ENCODE measurements at places on chromosomes 6 and 20.

DNA sequence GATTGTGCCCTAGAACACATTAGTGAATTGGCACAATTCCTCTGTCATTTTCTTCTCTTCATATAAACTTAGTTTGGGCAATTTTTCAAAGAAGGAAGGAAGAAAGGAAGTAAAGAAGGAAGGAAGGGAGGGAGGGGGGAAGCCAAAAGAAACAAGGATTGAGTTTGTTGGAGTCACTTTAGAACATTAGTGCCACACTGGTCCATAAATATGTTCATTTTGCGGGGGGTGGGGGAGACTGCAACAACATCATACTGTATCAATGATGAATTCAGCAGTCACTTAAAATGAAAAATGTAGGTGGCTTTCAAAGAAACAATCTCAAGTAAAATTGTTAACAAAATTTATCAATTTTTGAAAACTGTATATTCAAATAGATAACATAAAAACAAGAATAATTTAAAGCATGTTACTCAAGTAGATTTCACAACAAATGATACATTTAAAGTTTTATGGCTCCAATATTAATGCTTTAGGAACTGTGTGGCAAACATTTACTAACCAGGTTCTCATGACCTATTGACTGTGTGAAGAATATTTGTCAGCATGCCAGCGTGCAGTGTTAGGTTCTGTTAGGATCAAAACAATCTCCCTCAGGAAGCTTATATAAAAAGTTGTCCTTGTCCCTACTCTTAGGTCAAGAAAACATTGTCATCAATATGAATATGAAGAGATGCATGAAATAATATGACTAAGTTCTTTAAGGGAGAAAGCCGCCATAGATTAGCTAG is 208.1 kb upstream of the AGPAT4 start:
- H3K27me3 ChIP-seq, result no peaks in the 10 kb centered on the region
- H3K27ac ChIP-seq, result no peak overlapping the region
- no peak overlapping the region for H3K4me3 ChIP-seq
- DNase-seq, result no peak
- no peaks in the 10 kb centered on the region for H3K36me3 ChIP-seq
- no peaks in the 10 kb centered on the region for H3K4me1 ChIP-seq

DNA sequence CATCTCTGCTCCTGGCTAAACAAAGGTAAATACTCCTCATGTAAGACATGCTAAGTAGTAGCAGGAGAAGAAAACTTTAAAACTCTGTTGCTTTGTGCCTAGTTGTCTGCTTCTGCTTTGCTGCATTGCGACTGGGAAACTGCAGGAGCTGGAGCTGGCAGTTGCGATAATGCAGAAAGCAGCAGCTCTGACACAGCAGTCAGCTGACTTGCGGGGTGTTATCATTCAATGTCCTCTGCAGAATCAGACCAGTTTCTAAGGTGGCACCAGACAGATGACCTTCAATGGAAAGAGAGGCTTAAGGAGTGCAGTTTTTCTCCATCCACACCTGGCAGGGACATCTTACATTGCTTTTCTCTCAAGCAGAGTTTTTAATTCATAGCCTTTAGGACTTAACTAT is 69.9 kb upstream of the SOX4 start:
- DNase-seq, result no peak

GRCh38 chr6:16671302-16672289 is 89.7 kb downstream of the ATXN1 start:
- peaks cover 23% of the 10 kb centered on the region for H3K4me1 ChIP-seq
- no peak overlapping the region for H3K27ac ChIP-seq
- no peaks in the 10 kb centered on the region for H3K36me3 ChIP-seq
- H3K4me3 ChIP-seq, result no peak overlapping the region

DNA sequence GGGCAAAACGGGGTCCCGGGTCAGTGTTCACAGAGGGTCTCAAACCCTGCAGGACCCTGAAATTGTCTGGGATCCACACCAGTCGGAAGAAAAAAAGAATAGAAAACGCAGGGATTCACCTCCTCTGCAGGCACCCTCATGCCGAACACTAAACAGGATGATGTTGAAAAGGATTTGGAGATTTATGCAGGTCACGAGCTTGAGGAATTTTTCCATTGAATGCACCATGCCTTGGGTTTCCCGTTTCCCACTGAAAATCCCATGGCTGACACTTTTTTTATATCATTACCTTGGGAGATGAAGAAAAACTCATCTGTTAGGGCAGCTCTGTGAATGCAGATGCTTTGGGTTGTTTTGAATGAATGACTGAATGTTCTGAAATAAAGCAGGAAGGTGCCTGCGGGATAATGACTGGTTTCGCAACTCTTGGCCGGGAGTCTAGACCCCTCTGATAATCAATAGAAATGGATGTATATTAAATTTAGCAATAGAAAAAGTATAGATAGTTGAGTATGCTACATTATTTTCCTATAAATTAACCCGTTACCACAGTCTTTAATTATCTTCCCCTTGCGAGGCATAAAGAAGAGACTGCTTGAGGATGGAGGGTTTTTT is 147.5 kb upstream of the AFDN start:
- peaks cover 37% of the 10 kb centered on the region for H3K27me3 ChIP-seq
- DNase-seq, result no peak
- no peak overlapping the region for H3K27ac ChIP-seq

DNA sequence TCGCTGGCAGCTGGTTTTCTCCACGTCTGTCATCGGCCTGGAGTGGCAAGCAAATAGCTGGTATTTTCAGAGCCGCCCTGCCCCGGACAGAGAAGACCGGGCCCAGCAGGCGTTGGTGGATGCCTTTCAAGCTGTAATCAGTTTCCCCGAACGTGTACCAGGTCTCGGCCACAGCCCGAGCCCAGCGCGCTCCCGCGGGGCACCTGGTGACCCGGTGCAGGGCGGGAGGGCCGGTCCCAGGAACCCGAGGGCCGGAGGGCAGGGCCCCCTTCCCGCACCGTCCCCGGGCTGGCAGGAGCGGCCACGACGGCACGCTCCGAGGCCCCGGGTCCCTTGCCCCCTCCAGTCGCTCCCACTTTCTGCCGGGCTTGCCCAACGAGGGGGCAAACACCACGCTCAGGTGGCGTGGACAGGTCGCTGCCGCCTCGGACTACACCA is 348 bp upstream of the PYGB start:
- DNase-seq, result no peak
- H3K4me1 ChIP-seq, result peaks cover 21% of the 10 kb centered on the region
- H3K4me3 ChIP-seq, result peak overlapping the region; percentile 89
- H3K27me3 ChIP-seq, result no peaks in the 10 kb centered on the region
- no peak overlapping the region for H3K27ac ChIP-seq

DNA sequence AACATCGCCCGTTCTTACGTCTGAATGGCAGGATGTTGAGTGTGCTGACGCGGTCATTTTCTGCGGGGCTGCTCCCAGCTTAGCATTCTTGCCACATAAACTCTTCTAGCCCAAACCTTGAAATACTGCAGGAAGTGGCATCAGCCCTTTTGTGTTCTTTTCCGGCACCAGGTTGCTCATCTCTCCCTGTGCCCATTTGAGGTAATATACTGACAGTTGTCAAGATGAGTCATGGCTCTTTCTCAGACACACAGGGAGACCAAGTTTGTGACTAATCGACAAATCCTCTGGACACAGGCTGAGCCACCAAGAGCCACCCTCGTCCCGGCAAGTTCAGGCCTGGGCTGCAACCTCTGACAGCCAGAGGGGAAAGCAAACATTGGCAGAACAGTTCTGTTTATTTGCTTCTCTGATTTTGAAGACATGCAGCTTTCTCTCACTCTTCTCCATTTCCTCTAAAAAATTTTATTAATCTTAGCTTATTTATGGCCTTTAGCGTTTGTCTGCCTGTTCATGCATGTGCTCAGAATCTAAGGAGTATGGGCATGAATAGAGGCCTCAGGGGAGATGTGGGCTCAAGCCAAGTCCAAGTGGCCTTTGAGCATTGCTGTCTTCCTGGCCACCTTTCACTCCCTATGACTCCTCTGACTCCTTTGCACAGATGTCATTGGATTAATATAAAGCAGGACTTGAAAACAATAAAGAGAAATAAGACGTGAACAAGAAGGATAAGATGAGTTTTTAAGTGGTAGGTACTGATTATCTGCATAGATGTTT is 328.2 kb upstream of the JAG1 start:
- DNase-seq, result no peak
- H3K4me1 ChIP-seq, result no peaks in the 10 kb centered on the region
- no peaks in the 10 kb centered on the region for H3K27me3 ChIP-seq
- no peak overlapping the region for H3K4me3 ChIP-seq
- H3K27ac ChIP-seq, result no peak overlapping the region
- H3K36me3 ChIP-seq, result no peaks in the 10 kb centered on the region

- H3K27me3 ChIP-seq, result no peaks in the 10 kb centered on the region
- H3K4me1 ChIP-seq, result peaks cover 7% of the 10 kb centered on the region
- no peaks in the 10 kb centered on the region for H3K36me3 ChIP-seq
- H3K4me3 ChIP-seq, result no peak overlapping the region
Measured at GRCh38 chr20:4681401-4681800, 40.3 kb upstream of the PRND start.

- no peaks in the 10 kb centered on the region for H3K4me1 ChIP-seq
- no peaks in the 10 kb centered on the region for H3K27me3 ChIP-seq
- no peaks in the 10 kb centered on the region for H3K36me3 ChIP-seq
- DNase-seq, result no peak
Measured at GRCh38 chr6:1271071-1271763, 40.7 kb upstream of the FOXQ1 start.

- H3K4me3 ChIP-seq, result no peak overlapping the region
- peaks cover 19% of the 10 kb centered on the region for H3K36me3 ChIP-seq
- no peak for DNase-seq
- H3K4me1 ChIP-seq, result peaks cover 4% of the 10 kb centered on the region
Measured at GRCh38 chr6:143498428-143498827, 13.1 kb downstream of the FUCA2 start.

- H3K27ac ChIP-seq, result no peak overlapping the region
- peaks cover 5% of the 10 kb centered on the region for H3K4me1 ChIP-seq
- H3K36me3 ChIP-seq, result no peaks in the 10 kb centered on the region
- no peaks in the 10 kb centered on the region for H3K27me3 ChIP-seq
- no peak for DNase-seq
Measured at GRCh38 chr6:37988127-37988526, 168.6 kb downstream of the ZFAND3 start.

- no peaks in the 10 kb centered on the region for H3K36me3 ChIP-seq
- DNase-seq, result peak; percentile 43
- peaks cover 72% of the 10 kb centered on the region for H3K27me3 ChIP-seq
- no peak overlapping the region for H3K27ac ChIP-seq
- H3K4me1 ChIP-seq, result peaks cover 40% of the 10 kb centered on the region
Measured at GRCh38 chr6:136923116-136923953, 1.2 kb downstream of the SLC35D3 start.

DNA sequence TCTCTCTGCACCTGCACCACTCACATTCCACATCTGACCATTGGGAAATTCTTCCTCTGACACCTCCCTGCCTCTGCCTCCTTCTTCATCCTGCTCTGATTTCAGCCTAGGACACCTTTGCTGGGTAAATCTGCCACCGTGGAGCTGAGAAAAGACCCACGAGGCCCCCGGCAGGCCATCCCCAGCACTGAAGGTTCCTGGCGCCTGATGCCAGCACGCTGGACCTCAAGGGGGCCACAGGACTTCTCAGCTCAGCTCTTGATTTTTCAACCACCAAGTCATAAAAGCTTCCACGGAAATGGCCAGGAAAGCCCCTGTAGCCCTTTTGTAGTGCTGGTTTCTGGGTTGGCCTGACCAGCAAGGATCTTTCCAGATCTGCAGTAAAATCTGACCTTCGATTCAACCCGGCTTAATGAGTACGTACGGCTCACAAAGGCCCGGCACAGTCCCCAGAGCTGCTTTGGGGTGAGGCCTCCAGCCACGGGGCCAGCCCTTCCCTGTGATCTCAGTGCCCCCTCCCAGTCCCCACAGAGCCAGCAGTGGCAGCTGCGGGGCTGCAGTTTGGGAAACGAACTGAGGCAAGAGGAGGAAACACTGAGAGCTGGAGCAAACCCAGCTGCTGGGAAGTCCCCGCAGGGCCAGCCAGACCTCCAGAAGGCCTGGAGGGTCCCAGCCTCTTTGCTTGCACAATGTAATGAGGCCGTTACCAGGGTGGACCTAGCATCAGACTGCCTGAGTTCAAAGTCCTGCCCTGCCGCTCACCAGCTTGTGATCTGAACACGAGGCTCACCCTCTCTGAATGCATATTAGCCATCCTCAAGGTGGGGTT is 157.5 kb downstream of the BMP7 start:
- no peak for DNase-seq
- no peaks in the 10 kb centered on the region for H3K27me3 ChIP-seq
- H3K36me3 ChIP-seq, result no peaks in the 10 kb centered on the region
- H3K4me3 ChIP-seq, result no peak overlapping the region
- H3K4me1 ChIP-seq, result no peaks in the 10 kb centered on the region

- DNase-seq, result no peak
- H3K27me3 ChIP-seq, result no peaks in the 10 kb centered on the region
Measured at GRCh38 chr6:93786474-93787330, 367.3 kb upstream of the EPHA7 start.

GRCh38 chr20:3325864-3326263 is 81.6 kb downstream of the DNAAF9 start:
- no peak overlapping the region for H3K4me3 ChIP-seq
- no peaks in the 10 kb centered on the region for H3K27me3 ChIP-seq
- H3K27ac ChIP-seq, result no peak overlapping the region
- H3K36me3 ChIP-seq, result peaks cover 24% of the 10 kb centered on the region
- H3K4me1 ChIP-seq, result no peaks in the 10 kb centered on the region

DNA sequence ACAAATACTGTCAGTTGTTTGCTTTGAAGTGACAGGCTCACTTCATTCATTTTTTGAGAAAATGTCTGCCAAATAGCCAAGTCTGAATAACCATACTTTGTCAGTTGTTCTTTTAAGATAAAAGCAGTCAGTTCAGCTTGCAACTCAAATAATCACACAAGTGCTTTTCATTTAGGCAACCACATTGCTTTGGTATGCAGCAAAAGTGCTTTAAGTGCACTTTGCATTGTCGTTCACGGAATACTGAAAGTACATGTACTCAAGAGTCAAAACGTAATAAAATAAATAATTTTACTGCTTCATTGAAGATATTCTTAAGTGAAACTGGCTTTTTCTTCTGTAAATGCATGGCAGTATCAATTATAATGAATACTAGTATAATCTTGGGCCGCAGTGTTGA is 107.2 kb downstream of the MMS22L start:
- H3K27ac ChIP-seq, result no peak overlapping the region
- H3K4me3 ChIP-seq, result no peak overlapping the region

GRCh38 chr20:47991875-47992488 is 206.7 kb upstream of the SULF2 start:
- H3K4me3 ChIP-seq, result no peak overlapping the region
- H3K27ac ChIP-seq, result no peak overlapping the region
- no peaks in the 10 kb centered on the region for H3K36me3 ChIP-seq

DNA sequence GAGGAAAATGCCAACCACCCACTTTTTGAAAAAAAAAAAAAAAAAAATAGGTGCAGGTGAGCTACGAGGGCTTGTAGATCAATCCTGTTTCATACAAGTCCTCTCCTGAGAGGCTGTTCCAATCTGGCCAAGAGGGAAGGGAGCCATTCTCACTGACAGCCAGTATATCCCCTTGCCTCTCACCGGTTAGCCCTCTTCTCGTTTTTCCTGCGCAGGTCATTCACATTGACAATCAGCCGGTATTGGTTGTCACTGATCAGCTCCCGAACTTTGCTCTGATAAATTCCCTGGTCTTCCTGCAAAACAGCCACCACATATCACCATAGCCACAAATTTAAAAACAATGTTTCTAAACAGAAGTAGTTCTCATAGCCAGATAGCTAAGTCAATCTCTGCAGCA is 1.4 kb downstream of the MCM3 start:
- peaks cover 32% of the 10 kb centered on the region for H3K4me1 ChIP-seq
- peak overlapping the region; percentile 94 for H3K4me3 ChIP-seq
- H3K27ac ChIP-seq, result no peak overlapping the region
- no peak for DNase-seq
